Activated T-cell treated with anti-CD3 and anti-CD28 coated beads, Interleukin-2, amount 50 U/mL, for 1 hour (primary cell): ENCODE measurements at places on chromosomes 6 and 20.

DNA sequence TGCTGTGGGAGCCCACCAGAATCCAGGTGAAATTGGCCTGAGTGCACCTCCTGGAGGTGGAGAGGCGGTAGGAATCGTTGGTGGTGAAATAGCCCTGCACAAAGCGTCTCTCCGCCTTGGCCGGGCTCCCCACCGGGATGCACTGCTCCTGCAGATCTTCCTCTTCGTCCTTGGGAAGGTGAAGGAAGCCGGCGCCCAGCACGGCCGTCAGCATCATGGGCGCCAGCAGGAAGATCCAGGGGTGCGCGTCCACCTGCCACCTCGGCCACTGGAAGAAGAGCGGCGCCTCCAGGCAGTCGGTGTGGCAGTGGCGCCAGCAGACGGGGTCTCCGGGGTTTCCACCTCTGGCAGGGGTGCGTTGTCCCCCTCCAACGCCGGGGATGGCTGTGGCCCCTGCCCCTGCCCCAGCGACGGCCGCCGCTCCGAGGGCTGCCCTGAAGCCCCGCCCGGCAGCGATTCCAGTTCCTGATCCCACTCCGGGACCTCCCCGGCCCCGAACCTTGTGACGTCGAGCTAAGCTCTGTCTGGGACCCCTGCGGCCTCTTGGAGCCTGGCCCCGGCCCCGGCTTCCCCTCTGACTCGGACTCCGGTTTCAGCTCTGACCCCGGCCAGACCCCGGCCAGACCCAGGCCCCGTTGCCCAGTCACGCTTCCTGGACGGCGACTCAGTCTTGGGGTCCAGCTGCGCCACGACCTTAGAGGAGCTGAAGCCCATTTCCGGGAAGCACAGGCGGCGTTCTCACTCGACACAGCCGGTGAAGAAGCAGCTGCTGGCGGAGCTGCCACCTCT is 91.9 kb downstream of the CD164 start:
- DNase-seq: no peak

DNA sequence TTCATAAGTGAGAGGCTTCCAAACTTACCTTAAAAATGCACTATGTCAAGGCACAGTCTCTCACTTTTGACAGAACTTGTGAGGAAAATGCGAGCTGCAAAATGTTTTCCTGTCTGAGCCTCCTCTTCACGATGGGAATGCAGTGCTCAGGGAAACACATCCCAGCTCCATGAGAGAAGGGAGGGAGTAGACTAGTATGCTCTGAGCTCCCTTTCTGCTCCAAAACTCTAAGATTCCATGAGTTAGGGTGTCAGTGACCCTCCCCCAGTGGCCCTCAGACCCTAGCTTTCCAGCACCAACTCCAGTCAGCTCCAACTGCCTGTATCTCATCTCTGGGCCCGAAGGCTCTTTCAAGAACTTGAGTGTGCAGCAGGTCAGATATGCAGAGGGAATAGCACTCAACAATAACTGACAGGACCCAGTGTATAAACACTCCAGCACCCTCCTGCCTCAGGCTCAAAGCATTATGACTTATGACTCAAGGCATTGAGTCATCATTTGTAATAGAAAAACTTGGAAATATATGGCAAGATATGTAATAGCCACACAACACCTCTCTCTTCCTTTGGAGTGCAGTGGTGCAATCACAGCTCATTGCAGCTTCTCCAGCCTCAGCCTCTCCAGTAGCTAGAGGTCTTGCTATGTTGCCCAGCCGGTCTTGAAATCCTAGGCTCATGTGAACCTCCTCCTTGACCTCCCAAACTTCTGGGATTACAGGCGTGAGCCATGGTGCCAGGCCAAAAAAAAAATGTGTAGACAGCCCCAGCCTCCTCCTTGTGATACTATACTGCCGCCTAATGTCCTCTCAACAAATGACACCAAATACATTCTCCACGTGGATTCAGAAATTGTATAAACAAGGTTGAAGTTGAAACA is 16.7 kb upstream of the ENTPD6 start:
- no peak for DNase-seq

DNA sequence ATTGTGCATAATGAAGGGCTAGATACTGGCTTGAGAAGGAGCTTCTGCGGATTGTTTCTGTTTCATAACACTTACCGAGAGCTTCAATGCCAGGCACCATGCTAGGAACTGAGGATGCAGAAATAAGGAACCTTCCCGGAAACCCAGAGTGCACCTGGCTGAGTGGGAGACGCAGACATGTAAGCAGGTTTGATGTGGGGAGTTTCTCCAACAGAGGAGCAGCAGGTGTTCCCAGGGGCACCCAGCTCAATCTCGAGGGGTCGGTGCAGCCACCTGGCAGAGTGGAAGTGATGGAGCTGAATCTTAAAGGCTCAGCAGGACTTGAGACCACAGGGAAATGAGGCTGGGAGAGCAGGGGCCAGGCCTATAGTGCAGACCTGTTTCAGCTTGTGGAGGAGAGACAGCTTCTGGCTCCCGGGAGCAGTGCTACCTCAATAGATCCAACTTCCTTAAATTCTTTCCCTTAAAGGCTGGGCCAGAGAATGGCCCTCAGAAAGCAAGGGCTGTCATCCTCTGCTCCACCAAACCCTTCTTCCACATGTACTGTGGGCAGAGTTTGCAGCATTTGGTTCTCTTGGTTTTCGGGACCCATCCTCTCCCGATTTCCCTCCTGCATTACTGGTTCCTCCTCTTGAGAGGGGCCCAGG is 27.8 kb upstream of the SRC start:
- DNase-seq: no peak

DNA sequence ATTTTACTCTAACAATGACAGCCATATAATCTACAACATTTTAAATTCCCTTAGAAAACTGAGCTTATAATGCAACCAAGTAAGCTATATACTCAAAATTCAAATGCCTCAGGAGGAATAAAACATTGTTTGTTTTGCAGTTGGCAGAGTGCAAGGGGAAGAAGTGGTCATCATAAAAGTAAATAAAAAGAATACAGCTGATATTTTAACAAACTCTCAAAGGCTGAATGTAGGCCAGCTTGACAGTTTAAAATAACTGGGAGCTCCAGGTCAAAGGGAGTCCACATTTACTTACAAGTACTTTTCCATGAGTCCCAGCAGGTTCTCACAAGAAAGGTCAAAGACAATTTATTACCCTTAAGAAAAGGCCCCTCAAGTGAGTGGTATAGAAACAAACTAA is 589.8 kb downstream of the BCKDHB start:
- no peak for DNase-seq

GRCh38 chr20:47765271-47765670 is 20.0 kb downstream of the SULF2 start:
- no peak for DNase-seq

GRCh38 chr20:8265588-8265987 is 133.5 kb downstream of the PLCB1 start:
- no peak for DNase-seq

GRCh38 chr6:44258325-44258863 is 1.1 kb upstream of the SLC35B2 start:
- no peak for DNase-seq

- DNase-seq: no peak
These were observed 51.6 kb upstream of the RIN2 start for GRCh38 chr20:19706463-19706862.

GRCh38 chr20:20362774-20363433 is 5.0 kb upstream of the INSM1 start:
- no peak for DNase-seq

DNA sequence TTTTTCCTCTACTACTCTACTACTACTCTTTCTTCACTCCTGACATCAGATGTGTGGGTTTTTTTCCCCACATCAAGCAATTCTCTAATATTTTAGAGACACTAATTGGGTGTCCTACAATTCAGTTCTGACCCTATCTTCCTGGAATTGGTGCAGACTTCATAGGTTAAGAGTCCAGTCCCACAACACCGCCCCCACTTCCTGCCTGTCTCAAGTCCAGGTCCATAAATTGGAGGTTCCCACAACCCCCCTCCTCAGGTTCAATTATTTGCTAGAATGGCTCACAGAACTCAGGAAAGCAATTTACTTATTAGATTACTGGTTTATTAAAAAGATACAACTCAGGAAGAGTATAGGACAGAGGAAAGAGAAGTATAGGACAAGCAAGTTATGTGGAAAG is 25.7 kb upstream of the SLC2A12 start:
- DNase-seq: no peak

DNA sequence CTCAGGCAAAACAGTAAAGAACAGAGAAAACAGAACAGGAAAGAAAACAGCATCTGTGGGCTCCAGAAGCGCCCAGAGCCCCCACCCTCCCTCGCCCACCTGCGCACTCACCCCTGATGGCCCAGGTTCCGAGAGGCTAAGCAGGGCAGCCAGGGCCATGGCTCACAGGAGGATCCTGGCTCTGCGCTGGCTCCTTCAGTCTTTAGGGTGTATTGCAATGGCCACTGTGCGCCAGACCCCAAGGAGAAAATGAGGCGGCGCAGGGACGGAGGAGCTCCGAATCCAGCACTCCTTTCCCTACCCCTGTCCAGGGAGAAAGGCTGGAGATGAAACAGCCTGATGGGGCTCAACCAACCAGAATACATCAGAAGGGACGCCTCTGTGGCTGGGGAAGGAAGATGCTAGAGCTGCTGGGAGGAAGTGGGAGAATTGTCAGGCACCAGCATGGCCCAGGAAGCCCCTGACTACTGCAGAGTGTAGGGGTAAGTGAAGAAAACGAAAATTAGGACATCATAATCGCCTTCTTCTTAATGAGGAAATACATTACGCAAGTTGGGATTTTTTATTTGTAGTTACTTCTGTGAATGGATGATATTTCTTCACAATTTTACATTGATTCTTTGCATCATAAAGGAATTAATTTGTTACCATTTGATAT is 49.0 kb downstream of the COL11A2 start:
- DNase-seq: no peak

GRCh38 chr20:13412806-13413445 is 191.9 kb downstream of the ISM1 start:
- DNase-seq: no peak

- DNase-seq: no peak
These were observed 333.2 kb downstream of the SAMD5 start for GRCh38 chr6:147841547-147842148.

- no peak for DNase-seq
These were observed 46.7 kb downstream of the MARCKS start for GRCh38 chr6:113903666-113904330.

GRCh38 chr6:161171207-161171606 is 102.7 kb downstream of the AGPAT4 start:
- DNase-seq: no peak

DNA sequence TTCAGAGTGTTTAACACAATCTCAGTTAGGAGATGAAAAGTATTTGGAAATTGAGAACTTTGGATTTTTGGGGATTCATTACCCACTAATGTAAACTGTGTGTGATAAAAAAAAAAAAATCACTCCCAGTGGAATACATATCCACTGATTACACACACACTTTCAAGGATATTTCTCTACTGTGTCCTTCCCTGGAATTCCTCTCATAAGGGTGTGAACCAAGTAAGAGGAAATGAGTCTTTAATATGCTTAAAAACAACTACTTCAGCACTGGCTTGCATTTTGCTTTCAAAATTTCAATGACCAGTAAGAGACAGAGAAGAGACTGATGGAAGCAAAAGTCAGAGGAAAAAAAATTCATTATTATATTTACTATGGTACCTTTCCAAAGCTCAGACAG is 24.5 kb upstream of the MYCT1 start:
- DNase-seq: no peak
